PC-3 (cell line): ENCODE measurements at places on chromosomes 11 and 22. TPM values are rescaled to one million over a fixed set of nuclear protein-coding genes. Genes with fewer than 3 reads are reported as not detected.
A peak's percentile ranks its signal among the peaks of the same experiment; 100 is the strongest.

GRCh38 chr22:24424901-24425775 lies 2.3 kb upstream of the ADORA2A start:
- H3K4me1 ChIP-seq = no peaks in the 10 kb centered on the region
- no peaks in the 10 kb centered on the region for H3K36me3 ChIP-seq
- H3K27me3 ChIP-seq = no peaks in the 10 kb centered on the region
- DNase-seq = no peak
- H3K4me3 ChIP-seq = no peak overlapping the region

GRCh38 chr11:130452940-130453339 lies 4.5 kb downstream of the ADAMTS15 start:
- H3K36me3 ChIP-seq = peaks cover 5% of the 10 kb centered on the region; the same call in 1 of the 2 replicates
- no peaks in the 10 kb centered on the region for H3K27me3 ChIP-seq
- no peak for DNase-seq

DNA sequence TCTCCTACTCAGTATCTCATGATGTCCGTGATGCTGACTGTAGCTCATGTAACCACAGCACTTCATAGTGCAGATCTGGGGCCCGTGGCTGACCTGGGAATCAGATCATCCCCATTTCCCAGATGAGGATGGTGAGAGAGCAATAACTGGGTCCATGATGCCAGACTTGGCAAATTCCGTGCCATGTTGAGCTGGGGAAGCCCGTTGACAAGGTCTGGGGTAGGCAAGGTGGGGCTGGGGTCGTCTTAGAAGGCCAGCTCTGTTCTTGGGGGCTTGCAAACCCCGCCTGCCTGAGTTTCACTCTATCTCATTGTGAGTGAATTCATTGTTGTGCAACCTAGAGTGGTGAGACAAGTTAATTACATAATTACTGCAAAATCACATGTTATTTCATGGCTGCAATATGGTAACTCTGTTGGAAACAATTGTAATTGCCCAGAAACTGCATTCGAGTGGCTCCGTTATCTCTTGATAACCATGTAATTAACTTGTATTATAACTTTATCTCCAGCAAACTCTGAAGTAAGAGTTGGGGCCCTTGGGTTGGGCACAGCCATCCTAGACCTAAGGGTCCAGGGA lies 41.7 kb downstream of the LMO1 start:
- peaks cover 8% of the 10 kb centered on the region; the same call in 1 of the 2 replicates for H3K27me3 ChIP-seq
- H3K36me3 ChIP-seq = no peaks in the 10 kb centered on the region
- no peak for DNase-seq
- peaks cover 4% of the 10 kb centered on the region; the same call in 1 of the 2 replicates for H3K4me1 ChIP-seq
- no peak overlapping the region for H3K27ac ChIP-seq

DNA sequence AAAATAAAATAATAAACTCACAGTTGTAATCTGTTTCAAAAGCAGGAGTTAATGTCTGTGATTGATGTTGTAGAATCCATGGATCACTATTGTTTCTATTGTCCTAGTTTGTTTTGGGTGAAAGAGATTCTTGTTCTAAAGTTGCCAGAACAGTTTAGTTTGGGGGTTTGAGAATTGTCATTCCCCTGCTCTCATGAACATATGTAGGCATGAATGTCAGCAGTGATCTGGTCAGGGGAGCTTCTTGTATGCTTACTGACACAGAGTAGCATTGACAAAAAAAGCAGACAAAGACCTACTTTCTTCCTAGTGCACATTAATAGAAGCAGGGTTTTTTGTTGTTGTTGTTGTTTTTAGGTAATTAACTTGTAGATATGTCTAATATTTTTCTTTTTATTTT lies 38.6 kb downstream of the ARHGAP1 start:
- H3K36me3 ChIP-seq = peaks cover 13% of the 10 kb centered on the region
- no peak overlapping the region for H3K4me3 ChIP-seq
- no peak for DNase-seq
- no peak overlapping the region for H3K27ac ChIP-seq
- H3K27me3 ChIP-seq = no peaks in the 10 kb centered on the region

- H3K4me1 ChIP-seq = peaks cover 9% of the 10 kb centered on the region
- H3K4me3 ChIP-seq = no peak overlapping the region
- peaks cover 53% of the 10 kb centered on the region for H3K27me3 ChIP-seq
- H3K36me3 ChIP-seq = no peaks in the 10 kb centered on the region
Observed at GRCh38 chr11:119757378-119757777, 28.4 kb upstream of the NECTIN1 start.

GRCh38 chr22:40718250-40719204 lies 39.2 kb downstream of the MCHR1 start:
- peaks cover 19% of the 10 kb centered on the region for H3K4me1 ChIP-seq
- H3K27ac ChIP-seq = no peak overlapping the region
- no peak for DNase-seq

DNA sequence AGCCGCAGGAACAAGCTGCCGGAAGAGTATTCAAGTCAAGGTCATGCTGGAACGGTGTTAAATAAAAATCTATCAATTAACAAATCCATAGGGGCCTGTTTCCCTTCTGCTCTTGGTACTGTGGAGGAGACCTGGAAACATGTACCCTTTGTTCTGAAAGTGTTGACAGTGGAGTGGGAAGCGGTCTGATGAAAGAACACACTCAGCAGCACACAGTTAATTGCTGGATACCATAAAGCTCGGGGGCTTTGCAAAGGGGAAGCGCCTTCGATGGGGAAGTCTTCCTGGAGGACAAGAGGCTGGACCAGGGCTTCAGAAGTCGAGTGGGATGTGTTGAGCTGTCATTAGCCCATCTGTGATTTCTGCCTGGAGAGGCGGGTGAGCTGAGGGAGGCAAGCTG lies 112.5 kb upstream of the CLPB start:
- no peak for DNase-seq
- H3K4me1 ChIP-seq = no peaks in the 10 kb centered on the region
- no peak overlapping the region for H3K27ac ChIP-seq
- no peak overlapping the region for H3K4me3 ChIP-seq

DNA sequence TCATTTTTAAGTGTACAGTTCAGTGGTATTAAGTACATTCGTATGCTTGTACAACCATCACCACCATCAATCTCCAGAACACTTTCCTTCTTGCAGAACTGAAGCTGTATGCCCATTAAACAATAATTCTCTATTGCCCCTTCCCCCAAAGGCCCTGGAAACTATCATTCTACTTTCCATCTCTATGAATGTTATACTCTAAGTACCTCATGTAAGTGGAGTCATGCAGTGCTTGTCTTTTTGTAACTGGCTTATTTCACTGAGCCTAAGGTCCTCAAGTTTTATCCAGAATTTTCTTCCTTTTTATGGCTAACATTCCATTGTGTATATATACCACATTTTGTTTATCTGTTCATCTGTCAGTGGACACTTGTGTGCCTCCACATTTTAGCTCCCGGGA lies 29.7 kb downstream of the MMP7 start:
- H3K27ac ChIP-seq = no peak overlapping the region
- no peaks in the 10 kb centered on the region for H3K36me3 ChIP-seq
- no peak overlapping the region for H3K4me3 ChIP-seq

- H3K36me3 ChIP-seq = no peaks in the 10 kb centered on the region
- peaks cover 3% of the 10 kb centered on the region; the same call in 1 of the 2 replicates for H3K4me1 ChIP-seq
- peaks cover 18% of the 10 kb centered on the region; the same call in 1 of the 2 replicates for H3K27me3 ChIP-seq
Observed at GRCh38 chr11:125141686-125142535, 22.6 kb upstream of the PKNOX2 start.

- DNase-seq = no peak
- peaks cover 9% of the 10 kb centered on the region for H3K36me3 ChIP-seq
- H3K27me3 ChIP-seq = no peaks in the 10 kb centered on the region
- no peak overlapping the region for H3K4me3 ChIP-seq
Observed at GRCh38 chr22:45129703-45130524, 33.8 kb upstream of the NUP50 start.

DNA sequence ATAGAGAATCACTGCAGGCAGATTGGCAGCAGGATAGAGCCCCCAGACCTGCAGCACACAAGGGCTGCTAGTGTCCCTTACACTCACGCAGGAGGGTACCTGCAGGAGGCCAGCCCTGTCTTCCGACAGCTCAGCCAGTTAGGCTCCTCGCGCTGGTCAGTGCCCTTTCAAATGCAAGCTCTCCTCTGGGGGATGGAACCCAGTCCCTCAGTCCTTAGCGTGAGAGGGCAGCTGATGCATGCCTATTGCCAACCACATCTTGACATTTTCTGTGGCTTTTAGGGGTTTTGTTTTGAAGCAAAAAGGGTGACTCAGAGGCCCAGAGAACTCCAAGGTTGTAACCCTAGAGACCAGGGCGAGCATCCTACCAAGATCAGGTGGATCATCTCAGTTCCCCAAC lies 40.0 kb downstream of the WNT11 start:
- H3K4me1 ChIP-seq = no peaks in the 10 kb centered on the region
- no peak overlapping the region for H3K4me3 ChIP-seq
- no peaks in the 10 kb centered on the region for H3K27me3 ChIP-seq
- no peak for DNase-seq
- H3K36me3 ChIP-seq = no peaks in the 10 kb centered on the region
- H3K27ac ChIP-seq = no peak overlapping the region

DNA sequence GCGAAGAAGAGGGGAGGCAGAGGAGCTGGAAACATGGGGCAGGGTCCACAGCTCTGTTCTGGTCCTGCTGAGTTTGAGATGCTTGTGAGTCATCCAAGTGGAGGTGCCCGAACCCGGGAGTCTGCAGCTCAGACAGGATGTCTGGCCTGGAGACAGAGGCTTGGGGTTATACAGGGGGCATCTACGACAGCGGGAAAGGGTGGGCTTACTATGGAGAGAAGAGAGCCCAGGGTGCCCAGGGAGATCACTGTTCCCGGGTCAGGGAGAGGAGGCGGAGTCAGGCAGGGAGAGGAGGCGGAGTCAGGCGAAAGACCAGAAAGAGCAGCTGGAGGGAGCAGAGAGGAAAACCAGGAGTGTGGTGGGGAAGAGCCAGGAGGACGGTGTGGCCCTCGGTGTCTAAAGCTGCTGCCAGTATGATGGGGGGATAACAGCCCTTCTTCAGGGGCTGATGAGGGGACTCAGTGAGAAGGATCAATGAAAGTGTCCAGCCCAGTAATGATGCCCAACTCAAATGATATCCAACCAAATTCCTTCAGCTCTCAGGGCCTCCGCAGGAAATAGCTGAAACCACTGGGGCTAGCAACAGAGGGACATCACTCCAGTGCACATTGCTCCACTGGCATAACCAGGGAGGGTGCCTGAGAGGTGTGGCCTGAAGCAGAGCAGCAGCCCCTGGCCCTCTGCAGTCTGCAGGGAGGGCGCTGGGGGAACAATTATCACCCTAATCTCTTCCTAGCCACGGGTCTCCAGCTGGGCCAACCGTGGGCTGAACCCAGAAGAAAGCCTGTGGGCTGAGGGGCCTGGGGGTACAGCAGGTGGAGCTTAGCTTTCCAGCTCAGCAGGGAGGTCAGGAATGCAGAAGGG lies 2.6 kb upstream of the LTBP3 start:
- no peaks in the 10 kb centered on the region for H3K36me3 ChIP-seq
- peak overlapping the region; percentile 91 for H3K27ac ChIP-seq
- H3K4me1 ChIP-seq = peaks cover 52% of the 10 kb centered on the region
- H3K27me3 ChIP-seq = no peaks in the 10 kb centered on the region
- H3K4me3 ChIP-seq = peak overlapping the region; percentile 28; the same call in 1 of the 2 replicates

GRCh38 chr22:34072585-34072984 lies 152.3 kb upstream of the LARGE1 start:
- no peak for DNase-seq
- H3K36me3 ChIP-seq = no peaks in the 10 kb centered on the region
- no peaks in the 10 kb centered on the region for H3K27me3 ChIP-seq

GRCh38 chr11:27485930-27486773 lies 13.6 kb upstream of the LGR4 start:
- H3K4me3 ChIP-seq = no peak overlapping the region
- no peak overlapping the region for H3K27ac ChIP-seq
- H3K4me1 ChIP-seq = no peaks in the 10 kb centered on the region
- H3K27me3 ChIP-seq = no peaks in the 10 kb centered on the region
- peak; percentile 85 for DNase-seq
- 0 out of 2 replicates have a peak, but pooled peaks cover 2% of the 10 kb centered on the region for H3K36me3 ChIP-seq

DNA sequence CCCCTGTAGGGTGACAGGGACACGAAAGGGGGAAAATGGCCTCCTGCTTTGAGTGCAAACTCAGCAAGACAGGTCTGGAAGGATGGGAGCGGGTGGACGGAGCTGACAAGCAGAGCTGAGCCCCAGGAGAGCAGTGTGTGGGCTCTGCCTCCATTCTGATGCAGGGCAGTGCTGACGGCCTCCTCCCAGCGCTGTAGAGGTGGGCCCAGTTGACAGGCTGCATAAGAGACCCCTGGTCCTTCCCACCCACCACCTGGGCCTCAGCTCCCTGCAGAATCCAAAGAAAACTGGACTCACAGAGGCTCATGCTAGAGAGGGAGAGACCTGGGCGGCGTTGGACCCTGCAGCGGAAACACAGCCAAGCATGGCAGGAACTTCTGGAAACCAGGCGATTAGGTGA lies 1113.4 kb downstream of the BRD1 start:
- no peak overlapping the region for H3K27ac ChIP-seq
- H3K4me3 ChIP-seq = no peak overlapping the region
- no peaks in the 10 kb centered on the region for H3K36me3 ChIP-seq
- no peaks in the 10 kb centered on the region for H3K4me1 ChIP-seq

- peaks cover 93% of the 10 kb centered on the region for H3K27me3 ChIP-seq
- H3K36me3 ChIP-seq = no peaks in the 10 kb centered on the region
- H3K4me3 ChIP-seq = no peak overlapping the region
- no peaks in the 10 kb centered on the region for H3K4me1 ChIP-seq
Observed at GRCh38 chr11:124096364-124096763, 18.9 kb upstream of the VWA5A start.

DNA sequence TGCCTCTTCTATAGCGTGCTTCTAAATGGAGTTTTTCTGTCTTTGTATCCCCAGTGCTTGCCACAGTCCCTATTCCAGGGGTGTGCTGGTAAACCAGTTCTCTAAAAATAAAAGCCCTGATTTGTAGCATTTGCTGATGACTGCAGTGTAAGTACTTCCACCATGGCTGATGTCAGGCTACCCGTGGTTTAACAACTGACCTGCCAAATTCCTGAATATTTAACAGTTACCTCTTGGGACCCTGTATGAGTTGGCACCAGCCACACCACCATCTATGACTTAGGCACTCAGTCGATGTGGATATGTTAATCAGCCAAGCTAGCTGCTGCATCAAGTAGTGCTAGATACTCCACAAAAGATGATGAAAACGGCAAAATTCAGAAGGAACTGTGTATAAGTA lies 94.0 kb upstream of the MTNR1B start:
- no peak for DNase-seq
- peaks cover 40% of the 10 kb centered on the region for H3K27me3 ChIP-seq
- H3K27ac ChIP-seq = no peak overlapping the region
- H3K4me1 ChIP-seq = no peaks in the 10 kb centered on the region

Gene RGL4
- total RNA-seq = not detected in 2 replicates

Gene MAP6
- 0.47 and 1.3 TPM in 2 replicates for total RNA-seq

Gene VWA5A
- total RNA-seq = 0.17 TPM in 1 of 2 replicates, not detected in the other

Gene MEI1
- 1.4 TPM in 1 of 2 replicates, not detected in the other for total RNA-seq

Gene IFITM10
- 0.58 and 1.4 TPM in 2 replicates for total RNA-seq

Gene OR2AG2
- total RNA-seq = 0.15 TPM in 1 of 2 replicates, not detected in the other

Gene NPTXR
- 2.8 and 3.5 TPM in 2 replicates for total RNA-seq

Gene ARHGAP20
- total RNA-seq = not detected in 2 replicates

Gene TMEM191B
- total RNA-seq = 3.2 and 14.8 TPM in 2 replicates

Gene TRIM6
- total RNA-seq = 10.1 and 12.6 TPM in 2 replicates

Gene SCGB1D2
- not detected in 2 replicates for total RNA-seq

Gene EHD1
- total RNA-seq = 340 and 370 TPM in 2 replicates

Gene POTEH
- not detected in 2 replicates for total RNA-seq

Gene SLC22A6
- total RNA-seq = not detected in 2 replicates

Gene DGCR6L
- 78.1 and 84.8 TPM in 2 replicates for total RNA-seq

Gene SCN3B
- 0.23 and 0.26 TPM in 2 replicates for total RNA-seq

Gene TESMIN
- total RNA-seq = 25.8 and 30.2 TPM in 2 replicates
